Dorsolateral prefrontal cortex (tissue), 122 donors: ENCODE measurements at places on chromosomes 2 and 18. TPM values are rescaled to one million over a fixed set of nuclear protein-coding genes. Genes with fewer than 3 reads are reported as not detected.

Gene RAD51AP2
- 2.0 TPM for total RNA-seq

Gene STARD6
- total RNA-seq = not detected

Gene GREB1L
- total RNA-seq = 10.2 TPM

Gene SNED1
- total RNA-seq = 61.2 TPM

Gene SLC5A7
- not detected for total RNA-seq

Gene KANSL1L
- 35.9 TPM for total RNA-seq

Gene LIMS4
- total RNA-seq = 0.67 TPM

Gene PID1
- total RNA-seq = 42.4 TPM

DNA sequence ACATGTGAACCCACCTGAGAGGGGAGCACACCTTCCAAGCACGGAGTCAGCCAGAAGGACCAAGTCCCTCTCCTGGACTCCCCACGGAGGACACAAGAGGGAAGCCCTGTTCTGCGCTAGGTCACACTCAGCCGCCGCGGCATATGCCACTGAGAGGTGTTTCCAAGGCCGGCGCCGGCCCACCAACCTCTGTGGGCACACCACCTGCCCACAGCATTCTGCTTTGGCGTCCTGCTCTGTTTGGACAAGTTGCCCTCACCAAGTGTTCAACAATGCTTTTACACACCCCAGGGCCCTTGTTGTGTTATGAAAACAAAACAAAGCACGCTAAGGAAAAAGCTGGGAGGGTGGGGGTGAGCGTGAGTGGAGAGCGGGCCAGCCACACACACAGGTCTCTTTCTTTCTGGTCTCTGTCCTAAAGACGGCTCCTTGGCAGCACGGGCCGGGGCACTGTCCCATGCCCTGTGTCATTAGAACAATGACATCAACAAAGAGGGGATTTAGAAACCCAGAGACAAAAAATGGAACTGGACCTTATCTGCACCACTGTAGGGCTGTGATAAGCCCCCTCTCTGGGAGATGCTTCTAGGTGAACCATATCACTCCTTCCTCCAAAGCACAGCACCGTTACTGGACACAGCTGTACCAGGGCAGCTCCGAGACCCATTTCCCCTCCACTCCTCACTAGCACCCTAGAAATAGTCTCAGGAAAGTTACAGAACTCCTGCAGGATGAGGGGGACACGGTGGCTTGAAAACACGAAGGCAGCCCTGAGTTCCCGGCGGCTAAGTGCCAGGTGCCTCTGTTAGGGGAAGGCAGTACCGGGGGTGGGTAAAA is 17.0 kb downstream of the SMAD7 start:
- DNase-seq = peak; percentile 69

DNA sequence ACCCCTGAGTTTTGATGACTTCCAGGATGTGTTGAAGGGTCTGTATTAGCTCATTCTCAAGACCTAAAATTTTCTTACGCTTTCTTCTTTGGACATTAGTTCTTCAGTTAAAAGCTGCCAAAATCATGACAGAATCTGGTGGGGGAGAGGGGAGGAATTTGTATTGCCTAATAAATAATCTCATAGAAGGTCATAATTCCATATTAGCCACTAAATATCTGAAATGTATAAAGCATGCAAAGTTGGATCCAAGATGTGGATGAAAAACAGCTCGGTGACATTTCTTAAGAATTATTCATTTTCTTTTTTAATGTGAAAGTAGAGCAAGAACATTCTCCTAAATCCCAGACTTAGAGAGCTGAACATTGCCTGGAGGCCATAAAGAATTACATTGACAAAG is 120.1 kb downstream of the MMADHC start:
- no peak for DNase-seq

DNA sequence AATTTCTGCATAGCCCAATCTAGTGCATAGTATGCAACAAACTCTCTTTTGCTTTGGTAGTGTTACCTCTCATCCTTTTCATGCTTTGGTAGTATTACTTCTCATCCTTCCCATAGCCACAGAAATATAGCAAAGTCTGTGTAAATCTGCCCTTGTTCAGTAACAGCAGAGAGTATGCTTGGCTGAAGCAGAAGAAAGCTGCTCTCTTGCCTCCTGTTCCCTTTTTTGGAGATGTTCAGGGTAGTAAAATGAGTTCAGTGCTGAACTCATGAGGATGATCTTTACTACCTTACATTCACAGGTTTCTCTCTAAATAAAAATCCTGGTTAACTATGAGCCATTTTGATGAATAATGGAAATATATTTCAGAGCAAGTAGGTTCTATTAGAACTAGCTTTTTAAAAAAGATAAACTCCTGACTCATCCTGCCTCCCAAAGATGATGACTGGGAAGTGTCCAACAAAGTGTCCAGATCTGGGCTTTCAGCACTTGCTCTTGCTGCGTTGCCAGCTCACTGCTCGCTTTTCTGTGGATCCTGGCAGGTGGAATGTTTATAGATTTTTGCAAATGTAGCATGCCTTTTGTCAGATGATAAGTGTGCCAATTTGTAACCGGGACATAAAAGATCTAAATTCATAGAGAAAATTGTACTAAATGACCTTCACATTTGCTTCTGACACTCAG is 29.4 kb upstream of the CHMP3 start:
- no peak for DNase-seq

- DNase-seq = no peak
Measured at GRCh38 chr2:234828382-234829073, 123.3 kb upstream of the SH3BP4 start.

- DNase-seq = no peak
Measured at GRCh38 chr2:168514692-168515091, 58.6 kb downstream of the CERS6 start.

DNA sequence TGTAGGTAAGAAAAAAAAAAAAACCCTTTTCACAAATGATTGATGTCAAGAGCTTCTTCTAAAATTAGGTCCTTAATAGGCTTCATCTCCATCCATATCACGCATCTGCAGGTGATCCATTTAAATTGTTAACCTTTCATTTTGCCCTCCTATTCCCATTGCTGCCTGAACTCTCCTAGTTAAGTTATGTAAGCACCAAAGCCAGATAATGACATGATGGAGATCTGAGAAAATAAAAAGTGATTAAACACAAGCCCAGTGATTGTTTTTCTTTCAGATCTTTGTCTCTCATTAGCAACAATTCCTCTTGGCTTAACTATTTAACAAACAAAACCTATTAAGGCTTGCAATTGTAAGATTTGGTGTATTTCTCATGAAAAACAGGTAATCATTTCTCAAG is 20.0 kb downstream of the LANCL1 start:
- DNase-seq = no peak

DNA sequence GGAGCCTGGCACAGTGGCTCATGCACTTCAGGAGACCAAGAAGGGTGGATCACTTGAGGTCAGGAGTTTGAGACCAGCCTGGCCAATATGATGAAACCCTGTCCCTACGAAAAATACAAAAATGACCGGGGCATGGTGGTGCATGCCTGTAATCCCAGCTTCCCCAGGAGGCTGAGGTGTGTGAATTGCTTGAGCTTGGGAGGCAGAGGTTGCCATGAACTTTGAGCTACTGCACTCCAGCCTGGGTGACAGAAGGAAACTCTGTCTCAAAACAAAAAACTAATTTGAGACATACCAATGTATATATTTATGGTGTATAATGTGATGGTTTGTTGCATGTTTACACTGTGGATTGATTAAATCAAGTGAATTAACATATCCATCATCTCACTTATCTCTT is 21.8 kb upstream of the ZNF512 start:
- no peak for DNase-seq

DNA sequence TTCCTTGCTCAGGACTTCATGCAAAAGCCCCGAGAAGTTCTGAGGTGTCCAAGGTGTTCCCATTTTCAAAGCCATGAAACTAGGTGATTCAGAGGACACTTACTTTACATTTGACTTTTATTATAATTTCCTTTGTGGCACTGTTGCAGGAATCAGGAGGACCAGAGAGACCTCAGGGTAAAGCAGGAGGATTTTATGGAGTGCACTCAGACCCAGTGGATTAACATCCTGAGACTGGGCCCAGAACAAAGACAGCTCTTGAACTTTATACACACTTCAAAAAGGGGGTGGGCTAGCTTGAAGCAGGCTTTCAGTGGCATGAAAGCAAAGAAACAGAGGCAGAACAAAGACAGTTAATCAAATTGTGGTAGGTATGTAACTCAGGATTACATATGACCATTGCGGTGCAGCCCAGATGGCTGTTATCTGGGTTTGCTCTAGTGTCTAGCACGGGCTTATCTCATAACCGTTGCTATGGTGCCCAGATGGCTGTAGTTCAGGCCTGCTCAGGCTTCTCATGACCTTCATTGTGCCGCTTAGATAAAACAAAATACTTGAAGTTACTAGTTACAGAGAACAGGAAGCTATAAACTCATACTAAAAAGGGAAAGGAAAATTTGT is 39.4 kb downstream of the TMEM182 start:
- no peak for DNase-seq

GRCh38 chr2:178250429-178250828 is 56.1 kb downstream of the OSBPL6 start:
- DNase-seq = no peak

- no peak for DNase-seq
Measured at GRCh38 chr18:10298346-10298745, 156.1 kb upstream of the APCDD1 start.

DNA sequence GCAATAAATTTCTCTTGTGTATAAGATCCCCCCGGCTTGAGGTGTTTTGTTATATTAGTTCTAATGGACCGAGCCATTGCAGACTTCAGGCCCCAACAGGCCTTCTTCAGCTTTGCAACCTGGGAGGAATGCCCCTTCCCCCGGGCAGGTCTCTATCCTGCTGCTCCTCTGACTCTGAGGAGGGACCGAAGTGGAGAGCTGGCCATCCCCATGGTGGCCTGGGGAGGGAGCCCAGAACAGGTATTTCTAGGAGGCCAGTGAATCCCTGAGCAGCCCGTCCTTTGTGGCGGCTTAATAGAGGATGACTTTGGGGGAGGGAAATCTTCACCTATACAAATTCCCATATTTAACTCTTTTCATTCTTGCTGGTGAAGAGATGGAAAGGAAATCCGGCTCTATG is 715.8 kb upstream of the SOX11 start:
- no peak for DNase-seq
